ENCODE measurements at places on chromosomes 12 and 14.

DNA sequence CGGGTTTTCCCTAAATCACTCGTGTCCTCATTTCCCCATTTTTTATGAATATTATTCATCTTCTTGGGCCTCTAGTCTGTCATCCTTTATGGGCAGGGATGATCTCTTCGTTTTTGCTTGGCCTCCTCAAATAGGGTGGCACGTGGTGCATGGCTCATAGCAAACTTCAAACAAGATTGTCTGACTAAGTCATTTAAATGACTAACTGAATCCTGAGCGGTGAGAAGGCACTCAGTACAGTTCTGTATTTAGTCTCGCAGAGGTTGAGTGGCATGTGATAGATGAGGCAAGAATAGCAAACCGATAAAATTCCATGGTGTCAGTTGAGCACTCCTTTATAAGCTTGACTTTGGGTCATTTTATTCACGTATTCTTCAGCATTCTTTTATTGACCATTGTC lies 5.7 kb upstream of the JDP2 start:
- DNase-seq = no peak

- DNase-seq = peak; percentile 89
Observed at GRCh38 chr12:6341417-6342139, at the start of gene TNFRSF1A. TSS of gene TNFRSF1A (minus strand) at chr12:6342076. CDS start at chr12:6341814, 262 bp downstream.

DNA sequence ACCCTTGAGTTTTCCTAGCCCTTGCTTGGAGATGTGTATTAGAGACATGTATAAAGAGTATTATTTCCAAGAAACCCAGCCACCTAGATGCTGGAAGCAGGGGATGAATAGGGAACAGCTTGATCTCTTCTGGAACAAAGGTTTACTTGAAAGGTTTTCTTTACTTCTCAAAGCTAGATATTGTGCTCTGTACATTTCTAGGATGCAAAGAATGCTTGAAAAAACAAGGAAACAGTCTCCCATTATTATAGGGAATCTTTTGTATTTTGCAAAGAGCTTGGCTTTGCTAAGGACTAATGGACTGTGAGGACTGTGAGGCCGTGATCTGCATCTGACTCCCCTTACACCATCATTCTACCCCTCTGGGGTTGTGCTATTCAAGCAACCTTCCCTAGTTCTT lies 77.9 kb downstream of the PRICKLE1 start:
- DNase-seq = no peak

- DNase-seq = peak; percentile 5
Observed at GRCh38 chr12:34604227-34604626, 581.9 kb downstream of the ALG10 start.

- DNase-seq = peak; percentile 52
Observed at GRCh38 chr12:71662849-71663560, 643 bp downstream of the ZFC3H1 start.

- DNase-seq = no peak
Observed at GRCh38 chr12:51915003-51915625, 7.8 kb downstream of the ACVRL1 start.

- peak; percentile 96 for DNase-seq
Observed at GRCh38 chr12:32115404-32116104, 8.9 kb downstream of the BICD1 start.

DNA sequence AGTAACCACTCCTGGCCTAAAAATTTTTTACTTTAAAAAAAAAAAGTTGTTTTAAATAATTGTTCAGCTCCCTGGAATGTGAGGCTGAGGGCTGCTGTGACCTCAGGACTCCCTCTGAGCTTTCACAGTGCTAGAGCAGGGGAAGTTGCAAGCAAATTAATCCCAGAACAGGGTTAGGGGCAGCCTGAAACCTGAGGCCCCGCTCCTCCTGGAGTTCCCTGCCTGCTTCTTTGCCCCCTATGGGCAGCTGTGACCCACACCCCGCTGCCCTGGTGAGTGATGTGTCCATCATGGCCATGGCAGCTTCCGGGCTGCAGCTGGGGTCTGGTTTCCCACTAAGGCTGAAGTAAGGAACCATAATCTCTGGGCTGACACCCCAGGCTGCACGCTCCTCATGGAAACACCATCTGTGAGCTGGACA lies 9.5 kb downstream of the RITA1 start:
- DNase-seq = no peak
